ENCODE measurements at places on chromosomes 1 and 21. TPM values are rescaled to one million over a fixed set of nuclear protein-coding genes. Genes with fewer than 3 reads are reported as not detected.

KRTAP20-1 gene
- not detected for total RNA-seq

NBPF10 gene
- total RNA-seq: 1.2 TPM

GRCh38 chr1:241451956-241452355 lies 67.6 kb downstream of the FH start:
- DNase-seq: no peak

DNA sequence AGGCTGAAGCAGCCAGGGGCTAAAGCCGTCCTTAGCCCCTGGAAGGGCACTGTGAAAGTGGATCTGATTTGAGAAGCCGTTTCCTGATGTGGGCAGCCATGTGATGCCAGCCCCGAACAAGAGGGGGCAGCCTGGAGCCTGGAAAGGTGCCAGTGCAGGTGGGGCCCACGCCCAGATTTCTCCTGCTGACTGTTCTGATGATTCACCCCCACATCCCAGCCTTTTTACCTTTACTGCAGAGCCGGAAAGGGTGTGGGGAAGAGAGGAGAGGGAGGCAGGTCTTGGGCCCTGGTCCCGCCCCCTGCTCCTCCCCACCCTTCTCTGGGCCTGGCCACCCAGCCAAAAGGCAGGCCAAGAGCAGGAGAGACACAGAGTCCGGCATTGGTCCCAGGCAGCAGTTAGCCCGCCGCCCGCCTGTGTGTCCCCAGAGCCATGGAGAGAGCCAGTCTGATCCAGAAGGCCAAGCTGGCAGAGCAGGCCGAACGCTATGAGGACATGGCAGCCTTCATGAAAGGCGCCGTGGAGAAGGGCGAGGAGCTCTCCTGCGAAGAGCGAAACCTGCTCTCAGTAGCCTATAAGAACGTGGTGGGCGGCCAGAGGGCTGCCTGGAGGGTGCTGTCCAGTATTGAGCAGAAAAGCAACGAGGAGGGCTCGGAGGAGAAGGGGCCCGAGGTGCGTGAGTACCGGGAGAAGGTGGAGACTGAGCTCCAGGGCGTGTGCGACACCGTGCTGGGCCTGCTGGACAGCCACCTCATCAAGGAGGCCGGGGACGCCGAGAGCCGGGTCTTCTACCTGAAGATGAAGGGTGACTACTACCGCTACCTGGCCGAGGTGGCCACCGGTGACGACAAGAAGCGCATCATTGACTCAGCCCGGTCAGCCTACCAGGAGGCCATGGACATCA lies at the start of gene SFN:
Gene SFN, plus strand, starts transcription at position 369 of the 904 bp plus-strand sequence. Its CDS starts 64 bp downstream, at position 433.
- DNase-seq: peak; percentile 76

DNA sequence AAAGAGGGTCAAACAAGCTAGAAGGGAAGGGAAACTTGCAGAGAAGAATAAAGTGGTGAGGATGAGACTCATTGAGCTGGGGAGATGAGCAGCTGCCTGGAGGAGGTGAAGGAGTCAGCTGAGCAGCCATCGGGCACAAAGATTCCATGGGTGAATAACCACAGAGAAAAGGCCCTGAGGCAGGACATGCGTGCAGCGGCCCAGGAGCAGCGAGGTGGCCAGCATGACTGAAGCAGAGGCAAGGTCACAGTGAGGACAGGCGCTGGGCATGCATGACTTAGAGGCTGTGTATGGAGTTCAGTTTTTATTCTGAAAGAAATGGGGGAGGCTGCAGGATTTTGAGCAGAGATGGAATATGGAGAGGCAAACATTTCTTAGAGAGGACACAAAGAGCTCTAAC lies 24.9 kb downstream of the OLFML2B start:
- peak; percentile 16 for DNase-seq

DNA sequence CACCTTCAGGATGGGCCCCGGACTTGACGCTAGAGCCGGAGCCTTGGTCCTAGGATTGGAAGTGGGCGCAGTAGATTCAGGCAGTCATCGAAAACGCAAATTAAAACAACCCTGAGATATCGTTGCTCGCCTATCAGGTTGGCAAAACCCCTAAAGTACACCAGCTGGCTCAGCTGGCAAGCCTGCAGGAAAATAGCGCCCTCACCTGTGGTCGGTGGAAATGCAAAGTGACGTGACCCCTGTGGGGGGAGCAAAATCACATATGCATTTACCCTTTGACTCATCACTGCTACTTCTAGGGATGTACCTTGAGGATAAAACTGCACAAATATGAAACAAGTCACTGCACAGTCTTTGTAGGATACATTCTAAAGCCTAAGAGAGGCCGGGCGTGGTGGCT lies 170.3 kb upstream of the TMEM51 start:
- DNase-seq: no peak

All from HT1080 (cell line).